ENCODE measurements at places on chromosomes 2 and 18. TPM values are rescaled to one million over a fixed set of nuclear protein-coding genes. Genes with fewer than 3 reads are reported as not detected.

DNA sequence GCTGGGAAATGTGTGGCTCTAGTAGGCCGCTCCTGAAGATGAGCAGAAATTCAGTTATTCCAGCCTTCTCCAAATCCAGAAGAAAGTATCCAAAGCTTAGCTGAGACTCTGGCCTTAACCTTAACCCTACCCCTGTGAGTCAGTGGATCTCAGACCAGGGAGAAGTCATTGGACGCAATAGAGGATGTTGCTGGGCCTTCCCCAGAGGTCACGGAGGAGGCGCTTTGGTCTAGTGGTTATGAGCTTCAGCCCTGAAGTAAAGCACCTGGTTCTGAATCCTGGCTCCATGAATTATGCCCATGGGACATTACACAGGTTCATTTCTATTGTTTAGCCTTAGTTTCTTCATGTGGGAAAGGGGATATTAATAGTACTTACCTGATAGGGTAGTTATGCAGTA, 24.0 kb downstream of the PKDCC start:
- DNase-seq = no peak

GRCh38 chr2:41948397-41948763, 99.4 kb upstream of the PKDCC start:
- peak; percentile 95 for DNase-seq

DNA sequence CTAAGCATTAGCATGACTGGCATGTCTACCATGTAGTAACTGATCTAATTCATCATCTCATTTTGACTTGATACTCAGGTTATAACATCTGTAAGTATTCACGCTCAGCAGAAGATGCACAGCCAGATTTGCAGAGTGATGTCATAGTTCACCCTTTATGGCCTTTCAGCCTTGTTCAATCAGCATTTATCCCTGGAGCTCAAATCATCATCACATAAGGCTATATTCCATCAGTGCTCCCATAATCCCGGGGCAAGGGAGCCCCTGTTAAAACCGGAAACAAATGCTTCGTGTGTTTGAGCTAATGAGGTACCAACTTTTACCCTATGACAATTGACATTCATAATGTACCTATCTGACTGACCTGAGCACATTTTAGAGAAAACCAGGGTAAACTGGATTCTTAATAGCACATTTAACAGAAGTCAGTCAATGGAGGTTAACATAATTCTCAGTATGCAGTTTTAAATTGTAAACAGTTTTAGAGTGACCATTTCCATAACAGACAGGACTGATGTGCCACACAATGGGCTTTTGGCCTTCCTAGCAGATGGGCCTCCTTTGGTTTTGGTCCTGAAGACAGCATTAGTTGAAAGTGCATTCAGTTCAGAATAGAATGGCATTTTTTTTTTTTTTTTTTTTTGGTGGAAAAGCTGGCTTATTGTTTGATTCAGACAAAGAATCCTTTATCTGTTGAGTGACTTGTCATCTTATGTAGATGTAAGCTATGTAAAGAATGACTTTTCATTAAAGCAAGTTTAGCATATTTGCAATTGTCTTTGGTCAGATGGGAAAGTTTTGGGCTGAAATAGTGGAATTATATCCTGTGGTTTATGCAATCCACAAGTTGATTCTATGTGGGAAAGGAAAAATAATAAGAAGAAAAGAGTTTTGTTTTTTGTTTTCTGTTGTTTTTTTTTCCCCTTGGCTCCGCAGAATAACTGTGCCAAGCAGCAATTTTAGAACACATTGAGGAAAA, 866.0 kb upstream of the ACVR2A start:
- no peak for DNase-seq

DNA sequence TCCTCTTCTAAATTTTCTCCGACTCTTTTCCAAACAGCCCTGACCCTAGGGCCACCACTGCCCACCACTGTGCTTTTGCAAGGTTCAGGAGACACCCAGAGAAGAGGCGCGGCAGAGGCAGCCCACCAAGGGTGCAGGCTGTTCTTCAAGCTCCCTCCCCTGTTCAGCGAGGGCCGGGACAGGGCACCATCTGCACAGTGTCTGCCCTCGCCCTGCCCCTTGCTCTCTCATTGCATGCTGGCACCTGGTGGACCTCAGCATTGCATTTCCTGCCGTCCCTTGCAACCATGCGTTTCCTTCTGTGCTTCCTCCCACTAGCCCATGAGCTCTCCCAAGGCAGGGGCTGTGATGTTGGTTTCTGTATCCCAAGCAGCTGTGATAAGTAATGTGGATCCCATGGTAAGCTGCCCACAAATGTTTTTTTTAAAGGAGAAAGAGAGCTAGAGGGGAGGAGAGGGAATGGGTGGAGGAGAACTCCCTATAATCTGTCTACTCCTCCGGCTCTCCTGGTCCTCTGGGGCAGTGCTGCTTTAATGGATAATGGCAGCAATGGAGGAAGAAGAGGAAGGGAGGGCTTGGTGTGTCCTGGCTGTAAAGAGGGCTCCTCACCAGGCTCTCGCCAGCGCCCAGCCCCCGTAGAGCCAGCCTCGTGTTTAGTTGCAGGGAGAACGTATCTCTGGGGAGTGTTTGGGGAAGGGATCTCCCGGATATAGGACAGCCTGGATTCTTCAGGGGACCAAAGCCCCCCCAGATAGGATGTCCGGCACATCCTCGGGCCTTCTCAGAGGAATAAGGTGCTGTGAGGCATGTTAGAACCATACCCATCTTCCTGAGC, 15.6 kb upstream of the YWHAQ start:
- no peak for DNase-seq

- no peak for DNase-seq
These were observed 1622.7 kb upstream of the CELF4 start for GRCh38 chr18:39188278-39188677.

- DNase-seq = no peak
These were observed 88.4 kb downstream of the CABLES1 start for GRCh38 chr18:23223641-23224040.

DNA sequence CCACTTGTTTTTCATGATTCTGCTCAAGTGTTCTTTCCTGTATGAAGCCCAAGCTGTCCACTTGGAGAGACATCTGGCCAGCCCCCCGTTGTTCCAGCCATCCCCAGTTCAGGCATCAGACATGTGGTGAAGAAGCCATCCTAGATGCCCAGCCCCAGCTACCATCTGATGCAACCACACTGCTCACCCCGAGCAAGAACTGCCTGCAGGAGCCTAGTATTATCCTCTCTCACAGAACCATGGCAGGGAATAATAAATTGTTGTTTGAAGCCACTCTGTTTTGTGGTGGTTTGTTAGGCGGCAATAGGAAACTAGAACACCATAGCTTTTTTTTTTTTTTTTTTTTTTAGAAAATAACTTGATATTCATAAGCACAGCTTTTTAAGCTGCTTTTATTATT, 19.5 kb upstream of the DARS1 start:
- no peak for DNase-seq

- DNase-seq = no peak
These were observed 276.5 kb upstream of the ATP5MC3 start for GRCh38 chr2:175457895-175458448.

DNA sequence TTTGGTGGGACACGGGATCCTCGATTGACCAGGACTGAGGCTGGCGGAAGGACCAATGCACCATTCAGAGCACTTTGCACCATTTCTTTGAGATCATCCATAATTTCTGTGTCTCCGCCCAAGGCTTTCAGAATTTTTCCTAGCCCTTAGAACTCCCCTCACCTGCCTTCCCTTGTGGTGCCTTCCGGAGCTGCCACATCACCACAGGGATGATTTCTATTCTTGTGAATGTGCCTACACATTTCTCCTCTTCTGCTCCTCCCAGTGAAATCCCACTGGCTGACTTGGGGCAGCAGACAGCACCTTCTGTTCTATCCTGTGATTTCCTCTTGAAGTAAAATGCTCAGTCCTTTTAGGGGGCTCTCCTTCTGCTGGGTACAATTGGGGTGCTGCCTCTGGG, 11.2 kb downstream of the ACOXL start:
- DNase-seq = no peak

GRCh38 chr18:57749604-57749970, 53.5 kb downstream of the ATP8B1 start:
- DNase-seq = no peak

GRCh38 chr18:23306822-23307221, 146.3 kb upstream of the RIOK3 start:
- DNase-seq = no peak

DNA sequence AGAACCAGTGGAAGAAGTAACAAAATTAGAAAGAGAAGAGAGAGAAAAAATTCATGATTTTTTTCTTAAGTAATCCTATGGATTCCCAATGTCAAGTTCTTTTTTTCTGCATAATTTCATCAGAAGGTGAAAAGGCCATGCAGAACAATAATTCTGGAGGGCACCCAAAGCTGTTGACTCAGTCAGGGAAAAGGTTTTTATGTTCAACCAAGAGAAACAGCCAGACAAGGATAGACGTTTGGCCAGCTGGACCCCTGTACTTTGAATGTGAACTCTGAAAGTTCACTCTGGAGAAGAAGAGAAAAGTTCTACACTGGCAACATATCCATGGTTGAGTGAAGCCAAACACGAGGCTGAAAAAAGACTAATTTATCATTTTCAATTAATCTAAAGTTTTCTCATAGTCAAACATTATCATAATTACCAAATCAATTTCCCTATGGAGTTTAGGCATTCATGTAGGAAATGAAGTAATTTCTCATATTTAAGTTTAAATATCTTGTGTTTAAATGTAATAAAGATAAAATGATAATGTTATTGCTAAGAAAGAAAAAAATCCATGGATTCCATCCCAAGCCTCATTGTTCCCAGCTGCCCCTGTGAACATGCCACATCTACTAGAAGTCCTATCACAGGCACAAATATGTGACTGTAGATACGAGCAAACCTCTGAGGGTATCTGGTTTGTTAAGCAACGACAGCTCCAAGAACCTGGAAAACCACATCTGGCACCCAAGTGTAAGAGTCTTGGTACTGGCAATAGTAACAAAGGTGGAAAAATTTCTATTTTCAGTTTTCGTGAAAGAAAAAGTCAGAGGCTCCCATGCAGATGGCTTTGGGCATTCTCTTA, 742.7 kb upstream of the ACVR2A start:
- DNase-seq = no peak

GRCh38 chr2:175811971-175812370, 190.1 kb downstream of the LNPK start:
- no peak for DNase-seq

- DNase-seq = no peak
These were observed 18.1 kb upstream of the RPIA start for GRCh38 chr2:88673363-88673762.

GRCh38 chr2:219001577-219002394, 8.6 kb upstream of the CRYBA2 start:
- DNase-seq = peak; percentile 39

DNA sequence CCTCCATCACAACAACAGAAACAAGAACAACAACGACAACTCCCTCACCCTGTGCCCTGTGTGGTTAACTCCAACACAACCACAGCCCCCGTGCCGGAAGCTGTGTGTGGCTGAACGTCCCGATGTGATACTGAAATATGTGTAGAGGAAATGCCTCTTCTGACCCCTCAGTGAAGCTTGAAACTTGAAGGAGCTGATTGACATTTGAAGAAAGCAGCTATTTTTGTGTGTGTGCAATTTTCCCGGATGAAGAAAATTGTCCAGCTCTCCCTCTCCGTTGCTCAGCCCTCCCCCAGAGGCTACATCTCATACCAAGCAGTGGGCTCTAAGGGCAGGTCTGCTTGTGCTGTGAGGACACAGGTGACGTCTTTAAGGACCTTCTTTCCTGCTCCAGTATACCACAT, 173.8 kb downstream of the ICOS start:
- DNase-seq = no peak

DNA sequence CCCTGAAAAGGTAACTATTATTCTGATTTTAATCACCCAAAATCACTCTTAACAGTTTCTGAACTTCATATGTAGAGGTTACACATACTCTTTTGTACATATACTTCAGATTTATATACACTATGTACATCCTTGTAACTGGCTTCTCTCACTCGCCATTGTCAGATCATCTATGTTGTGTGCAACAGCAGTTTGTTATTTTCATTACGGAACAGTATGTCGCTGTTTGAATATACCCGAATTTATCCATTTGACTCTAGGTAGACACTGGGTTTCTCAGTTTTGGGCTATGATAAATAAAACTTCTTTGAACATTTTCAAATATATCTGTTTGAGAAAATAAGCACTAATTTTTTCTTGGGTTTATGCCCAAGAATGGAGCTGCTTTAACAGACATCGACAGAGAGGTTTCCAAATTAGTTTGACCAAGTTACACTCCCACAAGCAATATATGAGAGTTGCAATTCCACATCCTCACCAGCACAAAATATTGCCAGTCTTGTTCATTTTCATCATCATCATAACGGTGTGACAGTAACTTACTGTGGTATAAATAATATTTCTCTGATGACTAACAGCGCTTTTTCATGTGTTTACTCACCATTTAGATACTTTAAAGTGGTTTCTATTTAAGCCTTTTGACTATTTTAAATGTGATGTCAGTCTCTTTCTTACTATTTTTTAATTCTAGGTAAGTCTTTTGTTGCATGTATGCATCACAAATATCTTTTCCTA, 80.9 kb downstream of the SMC6 start:
- no peak for DNase-seq

DNA sequence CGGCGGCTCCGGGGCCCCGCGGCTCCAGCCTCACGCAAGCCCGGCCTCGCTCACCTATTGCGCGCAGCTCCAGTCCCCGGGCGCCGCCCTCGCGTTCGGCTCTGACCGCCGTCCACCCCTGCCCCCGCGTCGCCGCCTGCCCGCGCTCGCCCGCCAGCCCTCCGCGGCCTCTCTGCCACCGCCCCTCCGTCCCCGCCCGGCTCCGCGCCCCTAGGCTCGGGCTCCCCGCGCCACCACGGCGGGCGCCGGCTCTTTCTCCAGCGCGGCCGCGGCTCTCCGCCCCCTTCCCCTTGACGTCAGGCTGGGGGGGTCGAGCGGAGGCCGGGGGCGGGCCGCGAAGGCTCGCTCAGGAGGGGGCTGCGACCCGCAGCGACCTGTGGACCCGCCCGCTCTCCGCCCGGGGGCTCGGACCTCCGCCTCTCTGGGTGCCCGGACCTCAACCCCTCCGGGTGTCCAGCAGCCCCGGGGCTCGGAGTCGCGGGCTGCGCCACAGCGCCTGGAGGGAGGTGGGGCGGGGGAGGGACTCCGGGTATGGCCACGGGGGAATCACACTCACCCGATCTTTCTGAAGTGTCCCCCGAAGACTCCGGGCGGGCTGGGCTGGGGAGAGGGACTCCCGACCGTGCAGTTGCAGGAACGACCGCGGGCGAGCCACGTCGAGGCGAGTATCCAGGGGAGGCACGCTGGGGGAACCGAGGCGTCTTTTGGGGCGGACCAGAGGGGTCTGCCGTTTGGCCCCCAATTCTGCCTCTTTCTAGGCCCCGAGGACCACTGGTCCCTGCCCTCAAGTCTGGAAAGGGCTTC, at the start of gene SEMA4C:
Gene SEMA4C (minus strand): TSS at position 259 of the 804 bp plus-strand sequence. CDS start 2,194 bp downstream, outside the sequence.
- peak; percentile 80 for DNase-seq

- DNase-seq = no peak
These were observed 8.5 kb downstream of the SLC66A2 start for GRCh38 chr18:79942786-79943607.

GRCh38 chr2:63261137-63261621, 210.5 kb downstream of the OTX1 start:
- DNase-seq = no peak

Gene UCN
- 1.2 TPM for total RNA-seq

Gene ALLC
- total RNA-seq = not detected

Gene CD8B
- total RNA-seq = not detected

Gene SATB2
- 2.2 TPM for total RNA-seq

Gene GRB14
- total RNA-seq = 3.4 TPM

Gene ABCG8
- total RNA-seq = not detected

Gene POTEI
- total RNA-seq = 1.8 TPM

Gene RNF152
- 23.0 TPM for total RNA-seq

Data from neural progenitor cell (in vitro differentiated cells).